ENCODE measurements at places on chromosomes 12 and 14.

- DNase-seq = no peak
These were observed 93.1 kb downstream of the RMST start for GRCh38 chr12:97555547-97556187.

GRCh38 chr14:79783041-79783440, 428.3 kb downstream of the DIO2 start:
- no peak for DNase-seq

DNA sequence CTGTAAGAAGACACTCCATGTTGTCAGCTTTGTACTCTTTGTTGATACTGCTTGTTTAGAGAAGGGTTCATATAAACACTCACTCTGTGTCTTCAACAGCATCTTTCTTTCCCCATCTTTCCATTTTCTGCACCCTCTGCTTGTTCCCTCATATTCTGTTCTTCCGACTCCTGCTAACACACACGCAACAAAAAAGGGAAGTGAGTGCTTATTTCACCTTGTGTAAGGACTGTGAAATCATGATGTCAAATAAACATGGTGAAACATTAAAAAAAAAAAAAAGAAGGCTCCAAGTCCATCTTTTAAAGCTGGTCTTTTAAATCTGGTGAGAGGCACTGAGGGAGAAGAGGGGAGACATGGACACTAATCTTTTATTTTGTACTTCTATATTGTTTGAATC, 145.4 kb downstream of the RPAP3 start:
- no peak for DNase-seq

- DNase-seq = no peak
These were observed 105.2 kb downstream of the BICD1 start for GRCh38 chr12:32211900-32212156.

GRCh38 chr12:1842905-1843640, 22.7 kb downstream of the LRTM2 start:
- no peak for DNase-seq

DNA sequence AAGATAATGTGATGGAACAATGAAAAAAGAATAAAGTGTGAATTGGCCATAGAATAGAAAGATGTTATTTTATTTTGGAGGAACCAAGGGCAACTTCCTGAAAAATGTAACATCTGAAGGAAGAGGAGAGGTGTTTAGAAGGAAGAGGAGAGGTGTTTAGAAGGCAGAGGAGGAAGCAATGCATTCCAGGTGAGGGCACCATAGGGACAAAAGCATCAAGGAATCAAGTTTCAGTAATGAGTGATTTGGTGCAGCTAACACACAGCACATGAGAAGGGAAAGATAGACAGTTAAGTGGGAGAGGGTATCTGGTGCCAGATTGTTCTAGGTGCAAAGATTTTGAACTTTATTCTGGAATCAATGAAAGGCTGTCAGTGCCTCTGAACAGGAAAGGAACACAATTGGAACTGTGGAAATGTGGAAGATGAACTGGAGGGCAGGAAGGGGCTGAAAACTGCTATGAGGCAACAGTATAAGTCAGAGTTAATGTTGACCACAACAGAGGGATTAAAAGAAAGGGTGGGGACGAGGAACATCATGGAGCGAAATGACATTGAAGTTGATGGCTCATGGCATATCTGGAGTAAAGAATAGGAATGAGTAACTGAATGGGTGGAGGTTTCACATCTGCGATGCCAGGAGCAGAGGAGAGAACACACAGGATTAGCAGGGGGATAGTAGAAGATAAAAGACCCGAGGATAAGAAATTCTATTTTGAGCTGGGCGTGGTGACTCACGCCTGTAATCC, 326.6 kb downstream of the LRIG3 start:
- DNase-seq = no peak

DNA sequence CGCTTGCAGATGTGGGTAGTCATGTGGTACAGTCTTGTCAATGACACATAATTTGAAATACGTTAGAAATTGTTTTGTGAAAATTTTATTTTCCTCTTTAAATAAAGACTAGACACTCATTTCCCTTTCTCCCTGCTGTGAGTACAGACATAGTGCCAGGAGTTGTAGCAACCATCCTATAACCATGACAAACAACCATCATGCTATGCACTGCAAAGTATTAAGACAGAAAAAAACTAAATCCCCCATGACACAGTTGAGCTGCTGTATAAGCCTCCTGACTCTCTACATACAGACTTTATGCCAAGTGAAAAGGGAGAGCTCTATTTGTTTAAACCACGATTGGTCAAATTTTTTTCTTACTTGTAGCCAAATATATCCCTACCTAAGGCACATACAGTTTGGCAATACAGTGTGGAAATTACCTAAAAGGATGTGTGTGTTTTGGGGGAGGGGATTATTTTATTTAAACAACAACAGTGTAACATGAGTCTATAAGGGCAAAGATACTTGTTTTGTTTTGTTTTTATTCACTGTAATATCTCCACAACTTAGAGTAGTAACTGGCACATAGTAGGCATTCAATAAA, 45.0 kb upstream of the KRR1 start:
- DNase-seq = no peak

DNA sequence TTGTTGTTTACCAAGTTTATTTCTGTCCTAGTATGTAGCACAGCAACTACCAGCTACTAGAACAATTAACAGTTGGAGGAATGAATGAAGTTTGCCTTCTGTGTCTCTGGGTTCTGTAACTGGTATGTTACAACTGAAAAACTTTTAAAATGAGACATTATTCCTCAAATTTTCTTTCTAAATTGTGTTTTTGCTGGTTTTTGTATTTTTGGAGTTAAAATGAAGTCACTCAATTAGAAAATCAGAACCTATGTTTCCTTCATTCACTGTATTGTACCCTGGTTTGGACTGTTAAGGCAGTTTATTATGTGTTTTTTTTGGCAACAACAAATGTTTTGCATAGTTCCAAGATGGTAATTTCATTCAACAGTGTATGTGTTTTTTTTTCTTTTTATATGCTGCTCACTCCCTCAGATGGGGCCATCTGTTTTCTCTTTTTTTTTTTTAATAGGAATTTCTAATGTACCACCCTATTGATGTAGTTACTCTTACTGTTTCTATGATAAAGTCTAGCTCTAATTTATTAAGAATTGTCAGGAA, 30.2 kb upstream of the EVL start:
- DNase-seq = no peak

DNA sequence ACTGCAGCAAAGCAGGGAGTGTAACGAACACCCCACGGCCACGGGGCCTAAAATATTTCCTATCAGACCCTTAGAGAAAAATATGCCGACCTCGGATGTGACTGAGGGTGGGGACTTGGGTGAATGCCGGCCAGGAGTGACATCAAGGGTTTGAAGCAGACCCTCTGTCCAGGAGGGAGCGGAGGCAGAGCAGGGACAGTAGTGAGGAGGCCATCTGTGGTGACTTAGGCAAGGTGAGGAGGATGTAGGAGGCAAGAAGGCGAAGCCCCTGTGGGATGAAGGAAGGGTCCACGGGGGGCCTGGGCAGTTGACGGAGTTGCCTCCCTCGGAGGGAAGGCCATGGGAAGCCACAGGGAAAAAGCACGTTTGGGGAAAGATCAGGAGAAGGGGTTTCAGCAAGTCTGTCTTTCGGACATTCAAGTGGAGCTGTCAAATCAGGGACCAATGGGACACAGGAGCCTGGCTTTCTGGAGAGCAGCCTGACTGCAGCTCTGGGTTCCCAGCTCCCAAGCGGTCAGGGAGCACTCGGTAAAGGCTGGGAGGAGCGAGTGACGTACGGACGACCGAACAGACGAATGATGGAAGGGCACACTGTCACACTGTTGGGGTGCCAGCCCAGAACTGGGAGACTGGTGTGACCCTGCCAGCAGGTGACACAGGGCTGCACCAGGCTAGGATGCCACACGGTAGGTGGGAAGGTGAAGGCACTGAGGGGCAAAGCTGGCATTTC, 74.3 kb downstream of the MOK start:
- DNase-seq = no peak

GRCh38 chr14:31939934-31940333, 137.2 kb upstream of the ARHGAP5 start:
- DNase-seq = no peak

- DNase-seq = no peak
These were observed 5.5 kb downstream of the KRT80 start for GRCh38 chr12:52186118-52186840.

DNA sequence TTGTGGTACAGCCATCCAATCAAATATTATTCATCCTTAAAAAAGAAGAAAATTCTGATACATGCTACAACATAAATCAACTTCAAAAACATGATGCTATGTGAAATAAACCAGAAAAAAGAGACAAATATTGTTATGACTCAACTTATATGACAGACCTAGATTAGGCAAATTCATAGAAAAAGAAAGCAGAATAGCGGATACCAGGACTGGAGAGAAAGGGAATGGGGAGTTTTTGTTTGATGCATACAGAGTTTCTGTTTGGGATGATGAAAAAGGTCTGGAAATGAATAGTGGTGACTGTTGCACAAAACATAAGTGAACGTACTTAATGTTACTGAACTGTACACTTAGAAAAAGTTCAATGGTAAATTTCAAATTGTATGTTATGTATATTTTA, 82.3 kb downstream of the SPPL3 start:
- no peak for DNase-seq

DNA sequence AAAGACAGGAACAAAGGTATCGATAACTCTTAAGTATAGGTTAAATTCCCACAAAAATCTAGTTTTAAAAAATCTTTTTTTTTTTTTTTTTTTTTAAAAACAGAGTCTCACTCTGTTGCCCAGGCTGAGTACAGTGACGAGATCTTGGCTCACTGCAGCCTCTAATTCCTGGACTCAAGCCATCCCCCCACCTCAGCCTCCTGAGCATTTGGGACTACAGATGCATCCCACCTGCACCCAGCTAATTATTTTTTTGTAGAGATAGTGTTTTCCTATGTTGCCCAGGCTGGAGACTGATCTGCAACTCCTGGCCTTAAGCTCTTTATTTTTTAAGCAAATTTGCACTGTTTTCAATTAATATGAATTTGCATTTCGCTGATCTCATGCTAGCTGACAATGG, 9.8 kb downstream of the PSEN1 start:
- no peak for DNase-seq

- no peak for DNase-seq
These were observed 5.5 kb downstream of the AJUBA start for GRCh38 chr14:22976620-22977433.

- no peak for DNase-seq
These were observed 1030.6 kb downstream of the VRK1 start for GRCh38 chr14:97827746-97828145.

- DNase-seq = no peak
These were observed 37.1 kb downstream of the RIMKLB start for GRCh38 chr12:8734873-8735381.

DNA sequence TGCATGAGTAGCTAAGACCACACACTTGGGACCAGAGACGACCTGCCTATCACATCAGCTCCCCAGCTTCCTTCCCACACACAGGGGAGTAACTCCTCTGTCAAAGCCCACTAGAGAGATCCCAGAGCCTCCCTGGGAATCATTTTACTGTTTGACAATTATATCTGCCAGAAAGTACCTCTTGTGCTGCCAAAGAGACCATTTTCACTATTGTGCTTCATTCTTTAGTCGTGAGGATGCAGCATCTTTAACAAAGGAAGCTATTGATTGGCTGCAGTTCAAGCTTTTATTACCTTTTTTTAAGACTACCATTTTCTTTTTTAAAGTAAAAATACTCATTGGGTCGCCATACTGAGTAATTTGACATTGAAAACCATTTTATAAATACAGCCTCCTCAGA, 194.5 kb upstream of the RGS6 start:
- no peak for DNase-seq

Measured in muscle of arm (tissue), 14 donors.